ENCODE measurements at places on chromosomes 12 and 14.
A peak's percentile ranks its signal among the peaks of the same experiment; 100 is the strongest.

DNA sequence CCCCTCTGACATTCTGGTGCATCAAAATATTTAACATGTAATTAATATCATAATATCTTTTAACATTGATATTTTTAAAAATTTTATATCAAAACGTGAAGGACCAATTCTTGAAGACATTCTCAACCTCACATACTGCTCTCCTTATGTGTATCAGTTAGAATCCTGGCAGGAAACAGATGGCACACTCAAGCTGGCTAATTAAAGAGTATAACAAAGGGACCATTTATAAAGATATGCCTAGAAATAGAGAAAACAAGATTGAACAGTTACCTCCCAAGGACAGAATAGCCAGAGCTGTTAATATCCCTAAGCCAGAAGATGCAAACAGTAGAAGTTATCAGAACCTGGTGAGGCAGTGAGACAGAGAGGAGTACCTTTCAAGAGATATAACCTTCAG is 368.7 kb downstream of the NELL2 start:
- DNase-seq = no peak

DNA sequence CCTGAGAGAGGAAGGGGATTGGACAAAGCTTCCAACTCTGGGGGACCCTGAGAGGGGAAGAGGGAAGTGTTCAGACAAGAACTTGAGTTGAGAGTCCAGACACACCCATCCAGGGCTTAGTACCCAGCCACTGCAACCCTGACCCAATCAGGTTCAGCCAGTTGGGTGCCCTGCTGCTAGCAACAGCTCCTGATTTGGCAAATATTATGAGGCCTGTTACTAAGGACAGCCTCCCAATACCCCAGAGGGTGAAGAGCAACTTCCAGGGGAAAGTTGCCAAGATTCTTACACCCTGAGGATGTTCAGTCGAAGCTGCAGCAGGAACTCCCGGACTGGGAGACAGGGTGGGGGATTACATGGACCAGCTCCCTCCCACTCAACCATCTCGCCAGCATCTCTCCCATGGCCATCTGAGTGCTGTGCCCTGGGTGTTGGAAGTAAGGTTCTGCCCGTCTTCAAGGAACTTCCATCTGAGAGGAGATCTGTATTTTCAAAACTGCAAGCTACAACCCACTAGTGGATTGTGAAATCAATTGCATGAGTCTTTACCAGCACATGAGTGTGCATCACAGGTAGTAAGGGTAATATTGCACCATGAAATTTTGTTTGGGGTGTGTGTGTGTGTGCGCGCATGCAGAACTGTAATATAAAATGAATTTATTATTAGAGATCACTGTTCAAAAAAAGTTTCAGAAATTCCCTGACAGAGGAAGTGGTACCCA is 11.5 kb upstream of the KRT78 start:
- no peak for DNase-seq

DNA sequence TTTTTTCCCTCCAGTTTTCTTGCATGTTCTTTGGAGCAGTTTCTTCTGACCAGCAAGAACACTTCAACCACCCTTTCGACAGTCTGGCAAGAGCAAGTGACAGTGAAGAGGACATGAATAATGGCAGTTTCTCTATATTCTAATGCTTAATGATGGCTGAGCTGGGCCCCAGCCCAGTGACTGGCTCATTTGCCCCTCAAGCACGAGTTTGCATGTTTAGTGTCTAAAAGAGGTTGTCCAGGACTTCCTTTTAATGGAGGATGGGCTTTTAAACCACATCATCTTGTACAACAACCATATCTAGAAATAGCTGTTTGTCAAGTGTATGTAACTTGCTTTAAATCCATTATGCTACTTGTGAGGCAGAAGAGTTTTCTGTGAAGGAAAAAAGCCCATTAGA is 28.4 kb downstream of the RAD9B start:
- no peak for DNase-seq

GRCh38 chr14:24075485-24076301 is 4.3 kb downstream of the CPNE6 start:
- DNase-seq = no peak

DNA sequence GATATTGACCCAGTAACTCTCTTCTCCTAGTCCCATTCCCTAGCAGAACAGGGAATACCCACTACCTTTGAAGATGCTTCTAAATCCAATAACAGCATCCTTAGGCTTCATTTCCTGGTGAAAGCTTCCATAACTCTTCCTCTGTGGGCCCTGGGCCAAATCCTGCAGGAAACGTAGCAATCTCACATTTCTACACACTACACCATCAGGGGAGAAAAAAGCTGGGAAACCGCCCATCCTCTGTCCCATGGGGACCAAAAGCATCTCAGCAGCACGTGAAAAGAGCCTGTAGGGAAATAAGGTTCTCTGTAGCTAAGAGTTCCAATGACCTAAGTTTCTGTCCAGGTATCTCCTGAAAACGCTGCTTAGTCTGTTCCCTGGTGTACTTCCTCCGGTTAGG is 340.2 kb downstream of the DPF3 start:
- no peak for DNase-seq

GRCh38 chr14:78153064-78153341 is 17.2 kb upstream of the NRXN3 start:
- no peak for DNase-seq

GRCh38 chr12:11555743-11556625 is 93.5 kb upstream of the ETV6 start:
- no peak for DNase-seq

- no peak for DNase-seq
Measured at GRCh38 chr14:79986251-79986650, 225.1 kb downstream of the DIO2 start.

DNA sequence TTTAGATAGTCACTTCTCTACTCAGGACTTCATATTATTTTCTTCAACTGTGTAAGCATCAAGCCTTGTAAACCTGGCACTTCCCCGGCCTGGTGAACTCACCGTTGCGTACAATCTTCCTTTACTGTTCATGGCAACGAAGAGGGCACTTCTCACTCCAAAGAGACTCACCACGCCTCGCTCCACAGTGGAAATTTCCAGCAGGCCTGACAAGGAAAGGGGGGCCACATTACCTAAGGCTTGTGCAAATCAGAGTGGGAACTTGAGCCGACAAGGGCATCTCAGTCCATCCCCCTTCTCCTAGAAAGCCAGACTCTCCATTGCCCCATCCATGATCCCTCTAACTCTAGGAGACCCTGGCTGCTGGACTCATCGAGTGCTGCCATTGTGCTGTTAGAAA is 1.6 kb downstream of the FGF6 start:
- DNase-seq = no peak

DNA sequence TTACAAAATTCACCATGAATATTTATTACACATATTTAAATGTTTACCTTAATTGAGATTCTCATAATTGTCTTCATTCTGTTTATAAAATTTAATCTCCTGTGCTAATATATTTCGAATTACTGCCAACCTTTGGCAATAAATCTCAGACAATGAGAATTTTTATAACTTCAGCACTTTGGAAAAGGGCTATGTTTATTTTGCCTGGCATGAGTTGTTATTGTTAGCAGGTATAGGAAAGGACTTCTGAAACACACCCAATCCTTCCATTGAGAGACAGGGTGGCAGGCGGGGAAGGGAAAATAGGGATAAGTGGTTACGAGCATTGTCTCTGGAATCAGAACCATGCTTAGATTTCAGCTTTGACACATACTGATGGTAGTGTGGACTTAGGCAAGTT is 12.1 kb upstream of the MSRB3 start:
- no peak for DNase-seq

- DNase-seq = no peak
Measured at GRCh38 chr14:32940066-32940651, 1.5 kb downstream of the NPAS3 start.

DNA sequence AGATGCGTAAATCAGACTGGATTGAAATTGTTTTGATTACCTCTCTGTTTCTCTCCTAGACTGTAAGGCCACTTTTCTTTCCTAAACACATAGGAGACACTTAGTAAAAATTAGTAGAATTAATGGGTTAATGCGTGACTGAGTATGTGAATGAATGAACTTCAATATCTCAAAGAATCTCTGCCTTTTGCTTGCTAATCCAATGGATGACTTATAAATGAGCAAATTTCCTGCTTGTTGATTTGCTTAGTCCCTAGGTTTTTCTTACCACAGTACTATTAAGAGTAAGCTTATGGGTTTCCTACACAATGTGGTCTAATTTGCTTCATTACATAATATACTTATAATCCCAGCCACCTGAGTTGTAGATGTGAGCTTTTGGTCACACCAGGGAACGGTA is 164.1 kb downstream of the SRGAP1 start:
- DNase-seq = no peak

- no peak for DNase-seq
Measured at GRCh38 chr12:49779581-49779980, 38.2 kb downstream of the TMBIM6 start.

GRCh38 chr14:89004166-89004565 is 179.7 kb downstream of the TTC8 start:
- DNase-seq = no peak

GRCh38 chr14:93073910-93074769 is 41.6 kb downstream of the ITPK1 start:
- DNase-seq = peak; percentile 52

DNA sequence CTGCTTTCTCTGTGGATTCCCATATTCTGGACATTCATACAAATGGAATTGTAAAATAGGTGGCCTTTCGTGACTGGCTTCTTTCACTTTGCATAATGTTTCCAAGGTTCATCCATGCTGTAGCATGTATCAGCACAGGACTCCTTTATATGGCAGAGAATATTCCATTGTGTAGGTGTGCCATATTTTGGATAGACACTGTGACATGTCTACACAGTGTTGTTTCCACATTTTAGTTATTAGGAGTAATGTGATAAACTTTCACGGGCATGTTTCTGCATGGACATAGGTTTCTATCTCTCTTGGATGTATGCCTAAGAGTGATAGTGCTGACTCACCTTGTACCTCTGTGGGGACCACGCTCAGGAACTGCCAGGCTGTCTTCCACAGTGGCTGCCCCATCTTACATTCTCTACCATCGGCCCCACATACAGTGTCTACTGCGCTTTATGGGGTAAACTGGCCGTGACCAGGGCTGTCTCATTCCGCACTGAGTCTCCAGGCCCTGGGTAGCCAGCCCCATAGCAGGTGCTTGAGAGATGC is 7.1 kb upstream of the KRT84 start:
- no peak for DNase-seq

GRCh38 chr12:41932470-41932991 is 212.1 kb downstream of the GXYLT1 start:
- peak; percentile 29 for DNase-seq

DNA sequence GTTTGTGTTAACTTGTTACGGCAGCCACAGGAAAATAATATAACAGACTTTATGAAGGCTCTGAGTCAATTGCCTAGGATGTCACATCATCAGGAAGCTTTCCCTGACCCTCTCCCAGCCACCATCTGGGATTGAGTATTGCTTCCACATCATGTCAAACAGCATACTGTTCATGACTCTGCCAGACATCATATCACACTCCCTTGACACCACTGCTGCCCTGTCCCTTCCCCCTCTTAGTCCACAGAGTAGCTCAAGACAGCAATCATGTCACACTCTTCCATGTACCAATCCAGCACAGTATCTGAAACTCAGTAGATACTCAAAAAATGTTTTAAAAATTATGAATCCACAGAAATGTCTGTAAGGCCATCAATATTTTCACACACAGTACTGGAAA is 168.0 kb downstream of the PIK3C2G start:
- no peak for DNase-seq

DNA sequence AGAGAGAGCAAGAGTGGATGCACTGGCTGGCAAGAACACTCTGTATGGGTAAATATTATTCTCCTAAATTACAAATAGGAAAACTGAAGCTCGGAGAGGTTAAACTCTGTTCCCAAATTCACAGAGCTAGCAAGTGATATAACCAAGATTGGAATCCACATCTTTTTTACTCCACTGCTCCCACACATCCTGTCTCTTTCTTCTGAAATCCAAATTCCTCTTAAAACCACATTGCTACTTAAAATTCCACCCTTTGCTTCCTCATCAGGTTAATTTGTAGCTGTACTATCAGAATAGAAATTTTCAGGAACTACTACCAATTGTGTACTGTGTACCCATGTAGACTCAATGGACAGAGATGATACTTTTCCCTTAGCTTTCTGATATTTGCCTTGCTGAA is 74.4 kb downstream of the ARMH4 start:
- no peak for DNase-seq

DNA sequence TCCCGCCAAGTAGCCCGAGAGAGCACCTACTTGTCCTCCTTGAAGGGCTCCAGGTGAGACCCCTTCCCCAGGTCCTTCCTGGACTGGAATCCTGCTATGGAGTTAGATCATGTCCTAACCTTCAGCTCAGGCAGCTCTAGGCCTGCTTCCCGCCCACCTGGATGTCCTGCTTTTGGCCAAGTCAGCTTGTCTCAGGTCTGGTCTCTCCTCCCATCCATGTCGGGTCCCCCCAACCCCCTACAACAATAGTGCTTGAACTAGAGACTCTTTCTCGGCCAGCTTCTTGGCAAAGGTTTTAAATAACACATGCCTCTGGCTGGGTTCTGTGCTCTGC is 3.6 kb downstream of the NAB2 start:
- no peak for DNase-seq

- no peak for DNase-seq
Measured at GRCh38 chr12:84986117-84986516, 50.0 kb downstream of the TSPAN19 start.

GRCh38 chr12:113049976-113050742 is 6.4 kb upstream of the DTX1 start:
- DNase-seq = no peak

- DNase-seq = no peak
Measured at GRCh38 chr12:96425951-96426350, 25.7 kb upstream of the CDK17 start.

GRCh38 chr14:38278035-38278434 is 22.1 kb upstream of the CLEC14A start:
- DNase-seq = no peak

- no peak for DNase-seq
Measured at GRCh38 chr12:50507930-50508329, 3.1 kb downstream of the DIP2B start.

- DNase-seq = no peak
Measured at GRCh38 chr14:69635981-69636639, 24.7 kb downstream of the SUSD6 start.

GRCh38 chr14:59282378-59282765 is 93.9 kb downstream of the DAAM1 start:
- DNase-seq = no peak

DNA sequence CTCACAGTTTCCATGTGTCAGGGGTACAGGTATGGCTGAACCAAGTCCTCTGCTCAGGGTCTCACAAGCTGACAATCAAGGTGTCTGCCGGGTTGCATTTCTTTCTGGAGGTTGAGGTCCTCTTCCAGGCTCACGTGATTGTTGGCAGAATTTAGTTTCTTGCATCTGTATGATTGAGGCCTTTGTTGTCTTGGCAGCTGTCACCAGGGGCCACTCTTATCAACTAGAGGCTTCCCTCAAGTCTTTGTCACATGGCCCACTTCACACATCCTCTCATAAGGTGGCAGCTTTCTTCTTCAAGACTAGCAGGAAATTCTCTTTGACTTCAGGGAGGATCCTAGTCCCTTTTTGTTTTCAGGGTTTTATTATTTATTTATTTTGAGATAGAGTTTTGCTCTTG is 46.0 kb upstream of the FOS start:
- DNase-seq = peak; percentile 80
